ENCODE measurements at places on chromosomes 5 and 9.

- DNase-seq, result no peak
These were observed 256.7 kb downstream of the PARP8 start for GRCh38 chr5:50922942-50923767.

DNA sequence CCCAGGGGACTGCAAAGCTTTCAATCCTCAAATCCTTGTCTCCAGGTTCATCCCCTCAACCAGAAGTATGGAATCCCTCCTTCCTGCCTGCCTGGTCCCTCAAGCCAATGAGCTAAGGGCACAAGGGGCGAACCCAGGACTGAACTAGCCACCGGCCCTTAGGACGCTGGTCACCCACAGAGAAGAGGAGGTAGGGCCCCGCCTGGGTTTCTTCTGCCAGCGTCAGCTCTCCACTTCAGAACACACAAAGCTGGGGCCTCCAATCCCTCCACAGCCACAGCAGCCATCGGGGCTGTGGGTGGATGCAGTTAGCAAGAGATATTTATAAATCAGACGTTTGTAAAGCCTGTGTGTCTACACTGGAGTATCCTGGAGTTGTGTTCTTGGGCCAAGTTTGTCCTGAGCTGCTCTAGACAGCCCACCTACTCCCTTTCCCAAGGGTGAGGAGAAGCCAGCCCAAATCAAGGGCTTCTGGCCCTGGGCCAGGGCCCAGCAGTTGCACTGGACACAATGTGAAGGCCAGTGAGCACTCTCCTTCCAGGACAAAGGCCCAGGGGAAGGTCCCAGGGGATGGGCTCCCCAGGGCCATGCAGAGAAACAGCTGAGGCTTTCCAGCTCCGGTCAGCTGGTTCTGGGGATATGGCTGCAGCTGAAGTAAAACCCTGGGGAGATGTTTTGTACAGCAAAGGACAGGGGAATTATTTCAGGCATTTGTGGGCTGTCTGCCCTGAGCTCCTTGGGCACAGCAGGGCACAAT is 18.9 kb downstream of the AMBP start:
- no peak for DNase-seq

- DNase-seq, result no peak
These were observed 70.4 kb downstream of the RAPGEF1 start for GRCh38 chr9:131669269-131670157.

DNA sequence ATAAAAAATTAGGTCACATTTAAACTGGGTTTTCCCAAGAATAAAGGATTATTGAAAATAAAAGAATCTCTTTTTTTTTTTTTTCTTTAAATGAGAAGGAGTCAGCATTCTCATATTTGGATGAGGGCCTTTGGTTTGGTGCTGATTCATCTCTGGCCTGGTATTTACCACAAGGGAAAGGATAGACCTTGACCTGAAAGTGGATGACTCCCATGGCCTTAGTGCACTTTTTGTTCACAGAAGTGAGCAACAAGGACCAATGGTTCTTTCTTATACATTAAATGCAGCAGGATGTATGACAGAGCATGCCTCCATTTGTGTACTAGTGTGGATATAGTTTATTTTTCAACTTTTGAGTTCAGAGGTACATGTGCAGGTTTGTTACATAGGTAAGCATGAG is 6.9 kb downstream of the YTHDC2 start:
- no peak for DNase-seq

- DNase-seq, result peak; percentile 69
These were observed 451.8 kb downstream of the RAB3C start for GRCh38 chr5:59034498-59035186.

DNA sequence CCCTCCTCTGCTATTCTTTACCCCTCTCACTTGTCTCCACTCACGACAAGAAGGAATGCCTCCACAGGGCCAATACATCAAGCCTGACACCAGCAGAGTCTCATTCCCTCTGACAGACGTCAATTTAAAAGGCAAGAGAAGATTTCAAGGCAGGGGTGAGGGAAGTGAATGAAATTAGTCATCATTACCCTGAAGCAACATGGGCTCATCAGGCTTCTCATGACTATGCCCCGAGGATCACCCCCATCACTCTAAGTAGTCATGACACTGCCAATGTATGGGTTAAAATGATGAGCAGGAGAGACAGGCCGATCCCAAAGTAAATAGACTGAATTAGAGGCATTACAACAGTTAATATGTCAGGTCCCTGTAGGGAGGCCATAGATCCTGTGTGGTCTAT is 504.4 kb downstream of the TLE4 start:
- DNase-seq, result no peak

DNA sequence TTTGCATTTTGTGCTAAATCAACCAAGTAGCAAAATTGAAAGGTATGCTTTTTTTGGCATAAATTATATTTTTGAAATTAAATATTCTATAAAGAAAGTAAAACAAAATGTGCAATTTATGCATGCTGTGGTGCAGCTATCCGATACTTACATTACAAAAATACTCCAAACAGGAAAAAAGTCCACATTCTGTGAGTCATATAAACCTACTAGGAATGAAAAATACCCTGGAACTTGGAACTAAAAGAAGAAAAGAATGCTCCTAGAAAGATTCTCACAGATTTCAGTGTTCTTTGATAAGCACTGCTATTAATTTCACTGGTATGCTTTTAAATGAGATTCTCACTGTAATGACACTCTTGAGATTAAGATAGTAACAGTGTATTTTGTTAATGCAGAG is 92.6 kb downstream of the OSMR start:
- DNase-seq, result no peak

GRCh38 chr5:135826994-135827671 is 7.3 kb upstream of the SLC25A48 start:
- no peak for DNase-seq

- DNase-seq, result no peak
These were observed 211.1 kb downstream of the TTLL11 start for GRCh38 chr9:121881920-121882500.

DNA sequence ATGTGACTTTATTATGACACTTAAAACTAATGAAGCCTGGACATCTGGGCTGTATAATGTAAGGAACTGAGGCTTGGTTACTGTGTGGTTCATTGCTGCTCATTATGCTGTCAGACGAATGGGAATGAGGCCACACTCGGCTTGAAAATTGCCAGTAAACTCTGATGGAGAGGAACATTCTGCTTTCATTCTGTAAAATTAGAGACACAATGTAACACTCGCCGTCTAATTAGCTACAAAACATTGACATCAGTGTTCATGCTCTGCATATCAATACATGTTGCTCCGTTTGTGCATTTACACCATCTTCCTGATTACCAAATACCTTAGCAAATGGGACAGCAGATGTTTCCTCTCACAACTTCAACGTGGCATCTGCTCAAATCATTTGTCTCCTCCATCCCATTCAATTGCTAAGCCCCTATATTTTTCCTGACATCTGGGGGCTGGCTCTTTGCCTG is 133.0 kb downstream of the SLC28A3 start:
- DNase-seq, result no peak

DNA sequence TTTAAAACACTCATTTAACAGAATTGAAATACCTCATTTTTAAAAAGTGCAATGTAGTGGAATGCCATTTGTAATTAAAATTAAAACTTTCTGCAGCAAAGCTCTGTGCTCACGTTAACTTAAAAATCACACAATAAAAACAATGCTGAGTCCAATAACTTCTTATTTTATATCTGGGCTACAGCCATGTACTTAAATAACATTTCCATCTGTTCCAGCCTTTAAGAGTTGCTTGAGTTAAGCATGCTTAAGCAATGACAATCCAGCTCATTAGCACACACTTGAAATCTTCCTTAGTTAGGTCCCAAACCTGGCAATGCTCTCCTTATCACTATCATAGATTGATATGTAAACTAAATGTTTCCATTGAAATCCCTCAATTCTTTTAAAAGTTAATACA is 132.3 kb upstream of the CDH12 start:
- no peak for DNase-seq

GRCh38 chr5:139395844-139396640 is 1.1 kb upstream of the PROB1 start:
- no peak for DNase-seq

DNA sequence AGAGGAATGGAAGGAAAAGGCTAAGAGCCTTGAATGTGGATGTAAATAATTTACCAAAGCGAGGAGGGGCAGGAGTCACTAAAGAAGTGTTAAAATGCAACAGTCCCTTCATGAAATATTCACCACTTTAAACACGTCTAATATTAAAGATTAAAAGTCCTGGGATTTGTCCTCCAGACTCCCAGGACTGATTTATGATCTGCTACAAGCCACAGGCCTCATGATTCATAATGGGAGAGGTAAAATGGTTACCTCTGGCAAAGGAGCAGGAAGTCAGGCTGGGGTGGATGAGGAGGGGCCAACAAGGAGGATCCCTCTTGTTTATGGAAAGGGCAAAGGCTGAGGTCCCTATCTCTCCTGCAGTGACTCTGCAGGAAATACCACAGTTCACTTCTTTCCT is 292.4 kb downstream of the TRIM32 start:
- DNase-seq, result no peak

DNA sequence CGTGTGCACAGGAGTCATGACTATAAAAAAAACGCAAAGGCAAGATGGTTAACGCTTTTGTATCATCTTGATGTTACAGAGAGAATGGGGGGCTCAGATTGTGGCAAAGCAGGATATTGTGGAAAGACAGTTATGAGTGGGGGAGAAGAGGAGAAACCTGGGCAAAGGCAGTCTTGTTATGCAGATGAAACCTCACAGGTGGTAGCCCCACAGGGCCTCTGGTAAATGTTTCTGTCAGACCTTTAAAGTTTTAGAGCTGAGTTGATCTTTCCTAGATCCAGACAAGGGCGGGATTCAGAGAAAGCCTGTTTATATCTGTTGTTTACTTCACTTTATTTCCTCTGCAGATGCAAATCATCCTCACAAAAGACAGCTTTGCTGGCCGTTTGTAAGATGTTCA is 55.2 kb downstream of the C9orf85 start:
- no peak for DNase-seq

DNA sequence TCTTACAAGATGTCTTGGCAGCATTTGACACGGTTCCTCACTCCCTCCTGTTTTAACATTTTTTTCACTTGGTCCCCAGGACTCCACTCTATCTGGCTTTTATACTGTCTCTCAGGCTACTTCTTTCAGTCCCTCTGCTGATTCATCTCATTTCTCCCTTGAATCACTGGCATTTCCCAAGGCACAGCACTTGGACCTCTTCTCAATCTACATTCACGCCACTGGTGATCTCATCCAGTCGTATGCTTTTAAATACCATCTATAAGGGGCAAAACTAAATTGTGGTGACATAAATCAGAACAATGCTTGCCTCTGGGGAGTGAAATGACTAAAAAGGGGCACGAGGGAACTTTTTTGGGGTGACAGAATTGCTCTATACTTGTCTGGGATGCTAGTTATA is 47.1 kb downstream of the MAPKAP1 start:
- DNase-seq, result no peak

GRCh38 chr9:12554636-12555035 is 138.5 kb upstream of the TYRP1 start:
- peak; percentile 3 for DNase-seq

DNA sequence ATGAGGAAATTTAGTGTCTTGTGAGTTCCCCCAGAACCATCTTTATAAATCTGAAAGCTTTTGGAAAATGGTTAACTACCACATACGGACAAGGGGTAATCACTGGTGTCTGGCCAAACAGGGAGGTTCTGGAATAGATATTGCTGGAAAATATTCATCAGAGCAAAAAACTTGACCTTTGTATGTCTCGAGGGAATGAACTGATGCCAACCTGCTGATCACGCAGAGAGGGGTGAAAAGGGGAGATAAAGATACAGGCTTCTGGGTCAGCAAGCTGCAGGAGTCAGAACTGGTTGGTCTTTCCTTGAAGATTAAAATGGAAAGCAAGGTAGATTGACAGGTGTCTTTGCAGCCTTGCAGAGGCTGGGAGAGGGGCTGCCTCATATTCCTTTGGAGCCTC is 35.5 kb downstream of the PSAT1 start:
- no peak for DNase-seq

DNA sequence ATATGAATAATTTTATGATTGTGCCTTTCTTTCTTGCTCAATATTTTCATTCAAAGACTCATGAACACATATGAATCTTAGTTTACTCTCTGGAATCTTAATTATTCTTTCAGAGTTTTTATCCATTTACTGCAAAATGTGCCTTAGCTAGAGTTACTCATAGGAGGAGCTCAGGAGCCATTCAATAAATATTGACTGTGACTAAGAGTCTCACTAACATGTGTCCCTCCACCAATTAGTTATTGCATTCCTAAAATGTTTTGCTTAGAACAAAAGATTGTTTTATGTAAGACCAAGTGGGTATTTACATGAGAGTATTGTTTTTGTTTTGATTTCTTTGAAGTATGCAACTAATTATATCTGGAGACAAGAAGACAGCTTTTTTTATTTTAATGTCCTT is 218.4 kb upstream of the MAST4 start:
- no peak for DNase-seq

- DNase-seq, result no peak
These were observed 143.2 kb upstream of the VLDLR start for GRCh38 chr9:2478421-2478820.

DNA sequence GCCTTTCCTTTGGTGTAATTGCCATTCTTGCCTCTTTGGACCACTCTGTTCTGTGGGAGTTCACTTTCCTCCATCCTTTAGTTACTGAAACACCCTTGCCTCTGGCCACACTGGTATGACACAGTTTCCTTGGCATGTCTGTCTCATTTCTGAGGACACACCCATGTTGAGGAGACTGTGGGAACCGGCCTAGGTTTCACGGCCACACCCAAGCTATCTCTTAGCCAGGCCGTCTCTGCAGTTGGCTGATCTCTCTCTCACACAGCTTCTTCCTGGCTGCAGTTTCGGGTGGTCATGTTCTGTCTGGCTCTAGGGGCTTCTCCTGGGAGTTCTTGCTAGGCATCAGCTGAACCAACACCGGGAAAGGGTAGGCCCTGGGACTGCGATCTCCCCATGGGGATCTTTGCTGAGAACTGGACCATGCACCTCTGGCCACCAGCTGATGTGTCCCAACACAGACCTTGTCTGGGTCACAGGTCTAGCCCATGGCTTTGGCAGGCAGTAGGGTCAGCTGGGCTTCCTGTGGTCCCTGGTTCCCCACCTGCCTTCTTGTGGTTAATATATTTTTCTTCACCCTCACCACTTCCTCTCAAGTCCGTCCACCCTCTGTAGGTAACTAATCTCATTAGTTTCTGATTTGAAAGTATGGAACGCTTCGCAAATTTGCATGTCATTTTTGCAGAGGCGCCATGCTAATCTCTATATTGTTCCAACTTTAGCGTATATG is 24.9 kb downstream of the ARHGEF37 start:
- peak; percentile 52 for DNase-seq

- no peak for DNase-seq
These were observed 21.1 kb downstream of the PDE8B start for GRCh38 chr5:77231471-77232138.

DNA sequence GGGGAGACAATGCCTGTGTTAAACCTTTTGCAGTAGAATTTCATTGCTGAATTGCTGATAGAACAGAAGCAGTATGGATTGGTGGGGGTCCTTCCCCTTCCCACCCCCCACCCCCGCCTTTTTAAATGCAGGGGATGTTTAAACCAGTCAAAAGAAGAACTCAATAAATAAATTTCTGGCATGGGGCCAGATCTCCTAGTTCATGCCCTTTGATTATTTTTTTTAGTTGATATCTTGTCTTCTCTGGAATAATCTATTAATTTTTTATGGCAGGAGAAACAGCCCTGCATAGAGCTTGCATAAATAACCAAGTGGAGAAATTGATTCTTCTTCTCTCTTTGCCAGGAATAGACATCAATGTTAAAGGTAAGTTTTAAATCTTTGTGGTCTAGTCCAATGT is 72.8 kb downstream of the SLF1 start:
- no peak for DNase-seq

GRCh38 chr5:28779161-28779754 is 1740.9 kb upstream of the CDH9 start:
- no peak for DNase-seq

- no peak for DNase-seq
These were observed 368.2 kb downstream of the TMEM161B start for GRCh38 chr5:87900419-87900818.
